ENCODE measurements at places on chromosomes 7 and 10.

DNA sequence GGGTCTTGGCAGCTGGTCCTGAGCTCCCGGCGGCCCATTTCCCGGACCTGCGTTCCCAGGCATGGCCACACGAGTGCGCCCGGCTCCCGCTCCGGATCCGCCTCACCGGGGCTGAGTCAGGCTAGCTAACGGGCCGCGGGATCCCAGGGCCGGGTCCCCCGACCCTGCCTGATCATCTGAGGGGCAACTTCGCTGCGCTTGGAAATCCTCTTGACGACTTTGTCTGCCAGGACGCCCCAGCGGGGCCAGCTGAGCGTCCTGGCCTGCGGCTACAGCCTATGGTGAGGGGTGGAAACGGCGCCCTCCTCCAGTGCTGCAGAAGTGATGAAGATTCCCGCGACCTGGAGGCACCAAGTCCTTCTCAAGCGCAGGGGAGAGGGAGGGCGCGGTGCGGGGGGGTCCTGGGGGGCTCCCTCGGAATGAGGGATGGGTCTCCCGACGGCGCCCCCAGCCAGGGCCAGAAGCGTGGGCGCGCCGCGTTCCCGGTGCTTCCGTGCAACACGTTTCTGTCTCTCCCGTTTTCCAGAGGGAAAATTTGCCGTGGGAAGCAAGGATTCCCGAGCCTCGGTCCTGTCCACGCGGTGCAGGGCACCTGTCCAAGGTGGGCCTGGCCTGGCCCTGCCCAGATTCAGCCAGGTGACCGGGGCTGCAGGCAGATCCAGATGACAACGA lies 212.4 kb downstream of the CCSER2 start:
- no peak for DNase-seq

DNA sequence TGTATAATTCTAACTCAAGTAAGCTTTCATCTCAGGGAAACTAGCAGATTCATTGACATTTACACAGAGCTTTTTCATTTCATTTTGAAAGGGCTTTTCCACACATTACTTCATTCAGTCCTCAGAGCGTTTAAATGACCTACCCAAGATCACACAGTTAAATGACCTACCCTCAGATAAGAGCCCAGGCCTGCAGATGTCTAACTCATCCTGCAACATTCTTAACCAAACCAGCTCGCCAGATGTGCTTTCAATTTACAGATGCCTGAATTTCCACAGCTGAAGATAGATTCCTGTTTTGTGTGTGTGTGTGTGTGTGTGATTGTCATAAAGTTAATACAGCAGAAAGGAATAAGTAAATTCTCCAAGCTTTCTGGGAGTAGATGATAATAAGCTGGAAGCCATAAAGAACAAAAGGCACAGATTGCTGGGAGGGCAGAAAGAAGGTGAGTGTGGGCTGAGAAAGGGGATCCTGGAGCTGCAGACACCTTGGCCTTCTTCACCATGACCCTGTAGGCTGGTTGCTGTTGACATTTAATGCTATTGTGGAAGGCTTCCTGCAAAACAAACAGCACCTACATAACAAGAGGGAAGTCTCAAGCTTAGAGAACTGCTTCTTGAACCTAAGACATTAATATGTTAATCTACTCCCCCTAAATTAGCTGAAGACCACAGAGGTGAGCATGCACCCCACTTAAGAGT lies 489.7 kb upstream of the CELF2 start:
- no peak for DNase-seq

- no peak for DNase-seq
Measured at GRCh38 chr10:110147961-110148360, 59.4 kb upstream of the MXI1 start.

GRCh38 chr7:17994079-17994850 lies 33.4 kb downstream of the PRPS1L1 start:
- no peak for DNase-seq

DNA sequence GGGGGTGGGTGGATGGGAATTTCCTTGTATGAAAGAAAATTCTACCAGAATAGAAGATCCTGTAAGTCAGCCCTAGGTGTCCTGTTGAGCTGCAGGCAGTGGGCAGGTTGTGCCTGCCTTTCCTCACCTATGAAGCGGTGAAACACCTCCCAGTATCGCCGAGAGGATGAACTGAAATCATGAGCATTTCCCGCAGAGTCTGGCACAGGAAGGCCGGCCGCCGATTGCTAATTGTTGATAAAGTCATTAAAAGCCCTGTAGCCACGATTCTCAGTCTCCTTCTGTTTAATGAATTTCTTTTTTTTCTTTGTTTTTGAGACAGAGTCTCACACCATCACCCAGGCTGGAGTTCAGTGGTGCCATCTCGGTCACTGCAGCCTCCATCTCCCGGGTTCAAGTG lies 142.1 kb downstream of the CAMK1D start:
- DNase-seq, result no peak

DNA sequence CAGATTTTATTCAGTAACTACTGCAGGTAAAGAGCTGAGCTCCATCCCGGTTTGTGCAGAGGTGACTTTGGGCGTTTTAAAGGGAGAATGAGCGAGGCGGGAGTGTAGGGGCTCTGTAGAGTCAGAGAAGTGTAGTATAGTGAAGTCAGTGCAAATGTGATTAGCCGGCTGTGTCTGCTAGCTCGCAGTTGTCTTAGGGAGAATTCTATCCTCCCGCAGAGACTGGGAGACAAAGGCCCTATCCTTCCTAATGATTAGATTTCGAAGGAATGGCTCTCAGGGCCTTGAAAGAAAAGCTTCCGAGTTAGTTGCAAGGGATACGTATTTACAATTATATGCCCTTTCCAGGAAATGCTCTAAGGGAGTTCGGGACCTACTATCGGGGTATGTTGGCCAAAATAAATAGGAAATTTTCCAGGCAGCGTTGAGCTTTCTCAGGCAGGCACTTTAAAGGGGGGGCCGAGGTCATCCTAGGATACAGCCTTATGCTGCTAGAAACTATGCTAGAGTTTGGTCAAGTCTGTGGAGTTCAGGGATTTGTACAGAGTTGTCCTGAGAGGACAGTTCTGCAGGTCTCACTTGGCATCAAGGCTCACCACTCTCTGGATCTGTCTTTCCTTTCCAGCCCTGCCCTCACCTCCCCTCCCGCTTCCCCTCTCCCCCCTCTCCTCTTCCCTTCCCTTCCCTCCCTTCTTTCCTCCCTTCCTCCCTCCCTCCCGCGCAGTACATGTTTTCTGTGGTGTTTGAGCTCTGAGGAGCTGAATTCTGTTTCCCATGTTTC lies 825 bp downstream of the MRPL32 start:
- peak; percentile 11 for DNase-seq

GRCh38 chr7:149544028-149544427 lies 46.4 kb upstream of the ZNF746 start:
- DNase-seq, result no peak

DNA sequence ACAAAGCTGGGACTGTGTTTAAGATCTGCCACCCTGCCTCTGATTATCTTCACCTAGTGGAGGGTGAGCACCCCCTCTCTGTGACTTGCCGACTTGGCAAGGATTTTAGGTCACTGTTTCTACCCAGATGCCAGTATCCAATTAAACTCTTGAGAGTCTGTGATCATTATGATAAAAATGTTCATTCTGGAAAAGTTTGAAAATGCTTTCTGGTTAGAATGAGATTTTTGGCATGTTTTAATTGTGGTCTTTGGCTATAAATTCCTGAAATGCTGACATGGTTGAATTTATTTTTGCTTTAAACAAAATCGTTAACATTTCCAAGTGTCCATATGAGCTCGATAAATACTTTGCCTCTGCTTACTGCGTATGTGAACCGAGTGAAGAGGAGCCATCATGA lies 221.4 kb downstream of the BICC1 start:
- no peak for DNase-seq

DNA sequence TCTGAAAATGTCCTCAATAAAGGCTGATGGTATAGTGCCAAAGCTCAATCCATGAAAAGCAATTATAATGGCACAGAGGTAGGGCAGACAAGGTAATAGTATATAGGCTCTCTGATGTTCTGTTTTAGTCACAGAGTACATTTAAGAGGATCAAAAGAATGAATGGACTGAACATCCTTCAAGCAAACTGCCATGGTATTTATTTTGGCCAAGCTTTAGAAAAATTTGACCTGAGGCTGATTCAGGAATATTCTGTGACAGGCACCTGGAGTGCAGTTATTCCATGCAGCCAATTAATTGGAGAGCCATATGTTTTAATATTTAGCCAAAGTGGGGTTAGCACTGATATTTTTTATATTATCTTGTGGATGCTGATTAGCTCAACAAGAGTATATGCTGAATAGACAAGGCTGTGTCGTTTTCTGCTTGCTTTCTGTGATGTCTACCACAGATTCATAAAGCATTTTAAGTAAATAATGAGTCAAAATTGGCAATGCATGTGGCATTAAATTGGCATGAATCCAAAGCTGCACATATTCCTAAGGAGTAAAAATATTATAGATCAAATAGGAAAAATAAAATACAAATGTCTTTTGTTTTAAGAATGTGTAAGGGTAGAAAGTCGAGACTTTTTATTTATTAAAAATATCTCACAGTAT lies 177.4 kb downstream of the PCLO start:
- peak; percentile 51 for DNase-seq

DNA sequence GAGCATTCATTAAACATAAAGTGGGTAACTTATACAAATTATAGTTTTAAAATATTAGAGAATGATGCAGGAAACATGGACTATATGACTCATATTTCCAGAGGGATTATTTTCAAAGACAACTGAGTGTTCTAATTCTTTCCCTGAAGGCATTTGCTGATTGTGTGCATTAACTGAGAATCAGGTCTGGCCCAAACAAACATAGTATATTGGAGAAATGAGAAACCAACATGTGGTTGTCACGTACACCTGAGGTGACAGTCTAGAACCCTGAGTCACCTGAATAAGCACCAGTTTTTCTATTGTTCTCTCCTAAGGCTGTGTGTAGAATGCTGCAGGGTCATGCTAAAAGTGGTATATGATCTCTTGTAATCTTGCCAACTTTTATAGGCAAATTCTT lies 1125.7 kb downstream of the XPNPEP1 start:
- DNase-seq, result no peak

- no peak for DNase-seq
Measured at GRCh38 chr10:110851020-110851612, 20.6 kb upstream of the PDCD4 start.
